ENCODE measurements at places on chromosomes 4 and X.

- peak; percentile 70 for DNase-seq
These were observed 13.2 kb downstream of the SNX25 start for GRCh38 chr4:185222598-185222997.

GRCh38 chrX:53186351-53186750 is 38.7 kb downstream of the KDM5C start:
- DNase-seq, result peak; percentile 98

GRCh38 chrX:27444093-27444908 is 18.8 kb downstream of the PPP4R3C start:
- peak; percentile 35 for DNase-seq

- no peak for DNase-seq
These were observed 12.7 kb upstream of the HPF1 start for GRCh38 chr4:169770416-169770815.

- DNase-seq, result peak; percentile 13
These were observed 47.4 kb downstream of the TEX13A start for GRCh38 chrX:105173071-105173470.

DNA sequence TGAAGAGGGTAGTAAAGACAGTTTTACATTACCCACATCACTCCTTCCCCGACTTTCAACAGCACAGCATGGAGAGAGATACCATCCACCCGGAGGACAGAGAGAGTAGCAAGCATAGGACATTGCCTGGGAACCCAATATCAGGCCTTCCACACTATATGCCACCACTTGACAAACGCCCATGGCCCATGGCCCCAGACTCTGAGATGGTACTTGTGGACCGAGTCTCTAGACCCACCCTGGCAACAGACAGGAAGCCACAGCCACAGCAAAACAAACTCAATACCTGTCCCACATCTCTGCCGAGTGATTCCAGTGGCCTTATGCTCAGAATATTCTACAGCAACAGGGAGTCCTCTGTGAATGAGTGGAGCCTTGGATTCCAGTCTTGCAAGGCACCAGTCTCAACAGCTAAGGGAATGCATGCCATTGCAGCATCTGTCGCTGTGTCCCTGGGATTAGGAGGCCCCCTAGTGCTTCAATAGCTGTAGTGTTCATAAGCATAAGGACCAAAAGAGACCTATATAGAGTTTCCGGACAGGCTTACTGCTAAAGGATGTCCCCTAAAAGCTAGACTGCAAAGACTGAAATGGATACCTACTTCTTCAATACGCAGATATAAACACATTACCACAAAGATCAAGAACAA is 14.7 kb upstream of the CT55 start:
- peak; percentile 60 for DNase-seq
